ENCODE measurements at places on chromosomes 1 and 21.

GRCh38 chr1:214233856-214234634 is 46.9 kb upstream of the SMYD2 start:
- no peak for DNase-seq

- no peak for DNase-seq
Observed at GRCh38 chr1:219041141-219041540, 132.5 kb upstream of the LYPLAL1 start.

DNA sequence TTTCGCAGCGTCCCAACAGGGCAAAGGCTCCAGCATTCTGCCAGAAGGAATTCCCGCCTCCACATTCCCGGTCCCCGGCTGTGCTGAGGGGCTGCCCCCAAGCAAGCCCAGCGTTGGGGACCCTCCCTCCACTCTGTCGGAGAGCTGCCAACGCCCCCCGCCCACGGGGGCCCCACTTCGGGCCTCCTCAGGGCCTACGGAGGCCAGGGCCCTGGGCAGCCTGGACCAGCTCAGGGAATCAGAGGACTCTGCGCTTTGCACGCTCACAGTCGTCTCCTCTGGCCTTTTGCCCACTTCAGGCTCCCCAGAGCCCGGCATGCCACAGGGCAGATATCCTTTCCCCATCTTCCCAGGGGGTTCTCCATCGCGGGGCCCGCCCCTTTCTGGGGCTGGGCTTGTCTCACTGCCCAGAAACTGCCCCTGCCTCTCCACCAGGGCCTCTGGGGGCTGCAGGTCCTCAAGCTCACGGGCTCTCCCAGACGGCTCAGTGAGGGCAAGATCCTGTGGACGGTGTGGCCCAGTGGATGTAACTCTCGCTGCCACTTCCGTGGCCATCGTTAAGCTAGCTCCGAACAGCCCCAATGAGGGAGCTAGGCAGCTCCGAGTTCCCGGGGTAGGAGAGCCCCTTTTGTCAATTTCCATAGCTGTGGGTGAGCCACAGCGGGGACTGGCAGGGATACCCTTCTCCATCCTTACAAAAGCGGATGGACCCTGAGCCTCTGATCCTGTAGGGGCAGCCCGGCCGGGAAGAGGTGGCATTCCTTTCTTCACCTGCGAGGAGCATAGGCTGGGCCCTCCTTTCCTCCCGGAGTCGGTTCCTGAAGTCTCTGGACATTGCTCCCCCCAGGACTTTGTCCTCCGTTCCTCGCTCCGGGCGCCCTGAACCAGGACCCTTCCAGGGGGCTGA is 2.8 kb downstream of the ITPKB start:
- DNase-seq: no peak

DNA sequence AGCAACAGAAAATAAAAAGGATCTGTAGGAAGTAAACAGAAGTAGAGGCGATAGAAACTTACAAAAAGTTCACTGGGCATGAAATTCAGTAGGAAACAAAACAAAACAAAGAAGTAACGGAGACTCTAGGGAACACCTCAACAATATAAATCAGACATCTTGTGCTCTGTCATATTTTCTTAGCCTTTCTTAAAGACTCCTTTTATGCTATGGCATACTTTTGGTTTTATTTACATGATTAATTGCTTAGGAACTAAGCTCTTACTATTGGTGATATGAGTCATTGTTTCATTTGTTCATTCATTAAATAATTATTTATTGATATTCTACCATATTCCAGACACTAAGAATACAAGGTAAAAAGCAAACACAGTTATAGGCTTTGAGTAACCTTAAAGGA is 126.6 kb downstream of the KCNT2 start:
- no peak for DNase-seq

DNA sequence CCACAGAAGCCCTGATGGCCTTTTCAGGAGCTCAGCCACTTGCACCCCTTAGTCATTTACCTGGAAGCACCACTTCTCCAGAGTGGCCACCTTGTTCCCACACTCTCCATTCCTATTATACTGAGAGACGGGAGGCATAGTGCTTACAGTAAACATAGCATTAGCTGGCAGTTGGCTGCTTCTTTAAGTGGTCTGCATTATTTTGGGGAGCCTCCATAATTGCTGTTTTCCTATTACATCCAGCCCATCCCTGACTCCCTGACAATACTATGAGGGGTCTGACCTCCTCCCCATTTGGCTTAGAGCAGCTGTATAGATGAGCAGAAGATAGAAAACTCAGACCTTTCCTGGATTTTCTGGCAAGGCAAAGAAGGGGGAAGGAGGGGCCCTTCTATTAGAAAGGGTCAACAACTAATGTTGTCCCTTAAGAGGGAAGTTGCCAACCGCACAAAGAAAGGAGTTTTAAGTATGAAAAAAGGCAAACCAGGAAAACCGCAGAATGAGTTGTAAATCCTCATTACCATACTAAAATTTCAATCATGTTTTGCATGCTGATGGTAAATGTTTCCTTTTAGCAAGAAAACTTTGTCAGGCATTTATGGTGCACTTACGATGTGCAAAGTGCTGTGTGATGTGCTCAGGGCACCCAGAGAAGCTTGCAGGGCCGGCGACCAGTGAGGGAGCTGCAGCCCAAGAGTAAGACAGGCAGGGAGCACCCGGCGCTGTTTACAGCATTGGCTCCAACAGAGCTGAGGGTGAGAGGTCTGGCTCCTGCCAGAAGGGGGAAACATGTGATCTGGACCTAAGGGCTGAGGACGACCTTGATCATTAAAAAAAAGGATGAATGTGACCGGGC is 167.3 kb downstream of the ZZZ3 start:
- no peak for DNase-seq

DNA sequence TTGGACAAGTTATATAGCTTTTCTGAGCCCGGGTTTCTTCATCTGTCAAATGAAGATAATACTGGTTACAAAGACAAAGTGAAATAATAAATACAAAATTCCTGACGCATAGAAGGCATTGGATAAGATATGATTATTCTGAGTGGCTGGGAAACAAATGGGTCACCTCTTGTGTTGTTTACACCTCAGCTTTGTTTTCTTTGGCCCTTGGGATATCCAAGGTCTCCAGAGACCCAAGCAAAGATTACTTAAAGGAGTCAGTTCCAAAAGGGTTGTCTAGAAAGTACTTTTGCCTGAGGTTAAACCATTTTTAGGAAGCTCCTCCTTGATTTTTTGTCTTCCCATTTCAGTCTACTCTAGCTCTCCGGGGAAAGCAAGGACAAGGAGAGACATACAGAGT is 9.7 kb downstream of the KHDRBS1 start:
- DNase-seq: no peak

GRCh38 chr1:11138952-11139351 is 39.3 kb upstream of the EXOSC10 start:
- no peak for DNase-seq

DNA sequence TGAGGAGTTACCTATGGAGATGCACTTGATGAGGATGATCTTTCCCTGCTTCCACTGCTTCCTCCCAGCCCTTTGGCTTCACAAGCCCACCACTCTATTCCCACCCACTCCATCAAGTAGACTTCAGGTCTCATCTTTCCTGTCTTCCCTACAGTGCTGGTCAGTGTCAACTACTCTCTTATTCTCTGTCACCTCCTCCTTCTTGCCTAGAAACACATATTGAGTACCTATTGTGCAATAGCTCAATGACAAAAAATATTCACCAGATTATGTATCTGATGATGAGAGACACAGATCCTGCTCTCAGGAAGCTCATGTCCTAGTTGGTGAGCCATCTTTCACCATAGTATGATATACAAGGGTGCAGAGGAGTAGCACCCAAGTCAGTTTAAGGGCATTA is 82.2 kb upstream of the NFASC start:
- no peak for DNase-seq

GRCh38 chr1:114547076-114547475 is 34.3 kb downstream of the BCAS2 start:
- DNase-seq: no peak

DNA sequence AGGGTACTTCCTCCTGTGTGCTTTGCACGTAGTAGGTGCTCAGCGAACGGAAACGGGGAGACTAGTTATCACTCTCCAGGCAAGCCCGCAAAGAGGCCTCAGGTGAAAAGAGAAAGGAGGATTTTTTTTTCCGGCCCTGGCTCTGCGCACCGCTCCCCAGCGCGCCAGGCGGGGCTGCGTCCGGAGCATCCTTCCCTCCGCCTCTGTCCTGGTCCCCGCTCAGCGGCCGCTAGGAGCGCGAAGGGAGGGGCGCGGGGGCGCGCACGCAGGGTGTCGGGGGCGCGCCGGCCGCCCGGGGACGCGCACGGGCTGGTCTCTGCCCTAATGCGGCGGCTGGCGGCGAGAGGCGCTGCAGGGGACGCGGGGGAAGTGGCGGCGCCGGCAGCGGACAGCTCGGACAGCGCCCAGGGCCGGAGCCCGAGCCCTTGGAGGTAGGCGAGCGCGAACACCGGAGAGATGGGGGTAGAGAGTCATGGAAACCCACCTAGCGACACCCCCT is 42.3 kb upstream of the NFASC start:
- DNase-seq: peak; percentile 14

- no peak for DNase-seq
Observed at GRCh38 chr21:32726839-32727686, 750 bp downstream of the SYNJ1 start.

DNA sequence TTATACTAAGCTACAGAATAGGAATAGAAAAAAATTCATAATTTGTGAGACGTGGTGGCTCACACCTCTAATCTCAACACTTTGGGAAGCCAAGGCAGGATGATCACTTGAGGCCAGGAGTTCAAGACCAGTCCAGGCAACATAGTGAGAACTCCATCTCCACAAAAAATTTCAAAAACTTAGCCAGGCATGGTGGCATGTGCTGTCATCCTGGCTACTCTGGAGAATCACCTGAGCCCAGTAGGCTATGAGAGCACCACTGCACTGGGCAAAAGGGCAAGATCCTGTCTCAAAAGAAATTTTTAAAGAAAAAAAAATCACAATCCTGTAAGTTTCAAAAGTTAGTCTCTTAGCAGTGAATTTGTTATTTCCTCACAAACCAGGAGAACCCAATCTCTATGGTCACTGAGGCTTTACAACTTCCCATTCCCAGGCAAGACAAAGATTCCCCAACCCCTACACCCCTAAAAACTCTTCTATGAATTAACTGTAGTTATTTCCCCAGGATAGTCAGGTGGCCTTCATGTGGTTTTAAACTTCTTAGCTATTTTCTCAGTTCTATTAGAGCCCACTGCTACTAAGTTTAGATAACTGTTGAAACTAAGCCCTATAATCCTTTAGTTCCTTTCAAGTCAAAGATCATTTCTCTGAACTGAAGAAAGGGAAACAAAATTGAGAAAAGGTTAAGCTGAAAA is 74.5 kb downstream of the FOXJ3 start:
- no peak for DNase-seq

GRCh38 chr1:224368409-224368808 is 11.7 kb downstream of the CNIH4 start:
- no peak for DNase-seq

GRCh38 chr1:202643397-202644218 is 66.6 kb downstream of the SYT2 start:
- no peak for DNase-seq

DNA sequence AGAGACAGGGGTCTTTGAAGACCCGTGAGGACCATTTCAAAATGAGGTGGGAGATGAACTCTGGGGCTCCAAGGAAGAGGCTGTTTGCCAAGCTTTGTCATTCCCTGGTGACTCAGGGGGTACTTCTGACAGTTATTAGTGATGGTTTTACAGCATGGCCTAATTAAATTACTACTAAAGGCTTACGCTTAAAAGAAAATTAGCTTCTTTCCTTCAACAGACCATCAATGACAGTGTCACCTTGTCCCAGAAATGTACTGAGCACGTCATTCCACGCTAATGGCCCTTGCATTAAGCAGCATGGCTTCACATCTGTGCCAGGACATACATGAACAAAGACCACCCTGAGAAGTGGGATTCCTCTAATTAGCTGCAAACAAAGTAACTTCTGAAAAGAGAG is 5.1 kb upstream of the UTS2 start:
- DNase-seq: no peak

- DNase-seq: no peak
Observed at GRCh38 chr1:116380499-116381242, 7.6 kb downstream of the ATP1A1 start.

- DNase-seq: no peak
Observed at GRCh38 chr1:181151378-181152326, 63.2 kb downstream of the IER5 start.

DNA sequence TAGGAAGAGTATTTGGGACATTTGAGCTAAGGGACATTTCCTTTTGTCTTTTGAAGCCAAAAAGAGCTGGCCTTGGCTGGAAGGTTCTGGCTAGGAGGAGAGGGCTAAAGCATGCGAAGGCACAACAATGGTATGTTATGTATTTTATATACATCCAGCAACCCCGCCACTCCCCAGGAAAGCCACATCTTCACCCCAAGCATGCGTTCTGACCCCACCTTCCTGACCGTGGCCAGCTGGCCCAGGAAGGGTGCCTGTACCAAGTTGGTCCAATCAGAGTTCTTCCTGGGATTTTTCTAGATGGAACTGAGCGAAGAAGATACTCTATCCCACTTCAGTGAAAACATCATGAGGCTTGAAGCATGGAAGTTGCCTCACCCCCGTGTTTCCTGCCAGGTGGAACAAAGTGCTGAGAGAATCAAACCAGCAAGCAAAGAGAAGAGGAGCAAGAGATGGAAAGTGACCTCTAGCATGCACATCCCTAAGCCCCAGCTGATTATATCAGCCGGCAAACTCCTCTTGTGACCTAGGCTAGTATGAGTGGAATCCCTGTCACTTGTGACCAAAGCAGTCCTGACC is 82.7 kb downstream of the BCAR3 start:
- DNase-seq: no peak

- DNase-seq: no peak
Observed at GRCh38 chr21:30582870-30583269, 7.3 kb downstream of the KRTAP22-2 start.

DNA sequence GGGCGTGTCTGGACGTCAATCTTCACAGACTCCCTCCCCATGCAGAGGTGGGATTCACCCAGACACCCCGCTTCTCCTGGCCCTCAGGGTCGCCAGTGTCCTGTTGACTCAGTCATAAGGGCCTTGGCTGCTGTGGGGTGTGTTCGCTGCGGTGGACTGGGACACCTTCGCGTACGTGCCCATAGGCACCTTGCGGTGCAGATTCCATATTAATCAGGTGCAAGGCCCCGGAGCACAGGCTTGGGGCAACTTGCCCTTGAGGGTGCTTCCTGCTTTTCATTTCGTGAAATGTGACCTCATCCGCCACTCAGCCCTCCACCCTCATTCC is 398 bp upstream of the SLC30A10 start:
- DNase-seq: no peak

- no peak for DNase-seq
Observed at GRCh38 chr1:87296206-87296605, 32.5 kb upstream of the LMO4 start.

DNA sequence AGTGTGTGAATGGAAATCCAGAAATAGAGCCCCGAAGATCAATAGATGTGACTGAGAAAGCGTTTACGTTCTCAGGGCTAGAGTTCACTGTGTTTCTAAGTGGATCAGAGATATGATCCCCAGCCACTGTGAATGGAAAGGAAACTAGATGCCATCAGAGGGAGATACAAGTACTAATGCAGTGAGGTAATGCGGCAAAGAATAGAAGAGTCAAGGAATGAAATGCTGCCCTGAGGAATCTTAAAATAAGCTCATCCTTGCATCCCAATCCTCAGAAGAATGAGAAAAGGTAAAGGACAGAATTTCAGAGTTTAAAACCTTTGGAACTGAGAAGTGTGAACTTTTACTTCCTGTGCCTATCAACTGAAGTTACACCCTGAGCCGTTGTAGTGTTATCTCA is 165.5 kb upstream of the ESRRG start:
- no peak for DNase-seq
